T47D (cell line): ENCODE measurements at places on chromosomes 1 and 21.

DNA sequence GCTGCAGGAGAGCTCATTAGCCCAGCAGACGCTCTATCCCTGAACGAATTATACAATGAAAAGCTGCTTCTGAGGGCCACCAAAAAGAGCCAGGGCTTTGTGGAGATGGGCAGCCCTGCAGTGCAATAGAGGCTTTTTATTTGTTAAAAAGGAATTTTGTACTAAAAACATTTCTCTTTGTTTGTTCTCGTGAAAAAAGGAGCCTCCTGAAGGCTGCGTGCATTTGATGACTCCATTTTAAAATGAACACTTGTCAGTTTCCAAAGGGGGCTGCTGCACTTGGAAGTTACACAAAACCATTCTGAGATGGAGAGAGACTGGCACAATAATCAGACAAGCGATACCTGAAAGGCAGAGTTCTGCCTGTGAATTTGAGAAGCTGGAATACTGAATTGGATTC is 202.8 kb downstream of the NTNG1 start:
- DNase-seq = no peak

- DNase-seq = no peak
These were observed 1.1 kb upstream of the TIAM1 start for GRCh38 chr21:31345136-31345535.

DNA sequence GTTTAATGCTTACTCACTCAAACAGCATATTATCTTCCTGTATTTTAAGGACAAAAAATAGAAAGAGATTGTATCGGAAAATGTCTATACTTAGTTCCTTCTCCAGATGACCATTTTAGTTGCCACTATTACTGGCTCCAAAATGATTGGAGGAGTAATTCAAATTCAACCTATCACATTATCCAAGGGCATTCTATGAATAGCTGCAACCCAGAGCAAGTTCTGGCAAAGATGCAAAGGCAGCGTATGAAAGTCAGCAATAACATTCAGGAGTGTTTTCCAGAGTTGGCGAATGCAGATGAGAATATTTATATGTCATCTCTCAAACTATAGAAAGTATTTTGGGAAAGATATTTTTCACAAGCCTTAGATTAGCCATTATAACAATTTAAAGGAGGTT is 389.8 kb upstream of the ADGRL2 start:
- DNase-seq = no peak

DNA sequence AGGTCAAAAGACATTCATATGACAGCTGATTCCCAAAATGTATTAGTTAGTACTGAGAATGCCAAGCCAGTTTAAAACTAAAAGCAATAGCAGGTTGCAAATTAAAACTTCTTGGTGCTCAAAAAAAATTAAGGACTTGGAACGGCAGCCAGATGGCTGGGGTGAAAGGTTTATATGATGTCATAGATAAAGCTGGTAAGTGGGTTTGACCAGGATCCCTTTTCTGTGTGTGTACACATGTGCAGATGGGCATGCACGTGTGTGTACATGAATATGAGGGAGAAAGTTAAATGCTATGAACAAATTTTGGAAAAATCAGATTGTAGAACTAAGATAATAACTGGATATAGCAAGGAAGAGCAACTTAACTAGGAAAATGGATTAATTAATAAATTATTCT is 39.1 kb upstream of the DPH5 start:
- DNase-seq = no peak

GRCh38 chr1:220170836-220171526 is 77.0 kb downstream of the IARS2 start:
- DNase-seq = no peak

DNA sequence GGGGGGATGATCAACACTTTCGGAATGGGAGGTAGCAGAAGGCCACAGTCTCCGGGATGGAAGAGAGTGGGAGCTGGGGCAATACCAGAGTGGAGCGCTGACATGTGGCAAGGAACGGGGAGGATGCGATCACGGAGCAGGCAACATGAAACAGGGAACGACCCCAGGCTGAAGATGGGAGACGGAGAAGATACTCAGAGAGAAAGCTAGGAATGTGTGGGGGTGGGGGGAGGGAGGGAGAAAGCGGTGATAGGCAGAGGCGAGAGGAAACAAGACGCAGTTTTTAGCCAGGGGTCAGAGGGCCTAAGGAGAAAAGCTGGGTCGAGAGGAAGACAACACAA is 577 bp downstream of the RAB3GAP2 start:
- DNase-seq = peak; percentile 16

DNA sequence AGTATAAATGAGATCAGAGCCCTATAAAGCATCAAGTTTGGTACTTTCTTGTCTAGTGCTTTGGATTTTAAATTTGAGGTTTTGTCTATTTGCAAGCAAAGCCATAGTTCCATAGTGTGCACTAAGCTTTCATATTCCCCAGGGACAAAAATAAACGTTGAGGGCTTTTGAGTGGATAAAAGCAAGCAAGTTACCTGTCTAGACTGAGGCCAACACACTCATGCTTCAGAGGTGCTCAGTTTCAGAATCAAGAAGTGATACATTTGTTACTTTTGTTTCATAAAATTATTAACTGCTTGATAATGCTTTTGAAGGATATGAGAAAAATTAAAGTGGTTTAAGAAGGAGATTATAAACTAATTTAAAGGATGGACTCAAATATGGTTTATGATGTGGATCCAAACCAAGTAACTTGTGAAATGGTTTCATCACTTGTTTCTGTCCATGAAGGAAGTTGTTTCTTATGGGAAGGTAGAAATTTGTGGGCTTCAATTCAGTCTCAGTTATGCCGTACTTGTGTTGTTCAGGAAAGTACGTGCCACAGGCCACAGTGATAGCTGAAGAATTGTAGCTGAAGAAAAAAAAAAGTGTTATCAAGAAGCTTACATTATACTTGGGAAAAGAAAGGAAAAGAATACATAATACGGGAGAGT is 71.2 kb downstream of the CHRM3 start:
- no peak for DNase-seq

DNA sequence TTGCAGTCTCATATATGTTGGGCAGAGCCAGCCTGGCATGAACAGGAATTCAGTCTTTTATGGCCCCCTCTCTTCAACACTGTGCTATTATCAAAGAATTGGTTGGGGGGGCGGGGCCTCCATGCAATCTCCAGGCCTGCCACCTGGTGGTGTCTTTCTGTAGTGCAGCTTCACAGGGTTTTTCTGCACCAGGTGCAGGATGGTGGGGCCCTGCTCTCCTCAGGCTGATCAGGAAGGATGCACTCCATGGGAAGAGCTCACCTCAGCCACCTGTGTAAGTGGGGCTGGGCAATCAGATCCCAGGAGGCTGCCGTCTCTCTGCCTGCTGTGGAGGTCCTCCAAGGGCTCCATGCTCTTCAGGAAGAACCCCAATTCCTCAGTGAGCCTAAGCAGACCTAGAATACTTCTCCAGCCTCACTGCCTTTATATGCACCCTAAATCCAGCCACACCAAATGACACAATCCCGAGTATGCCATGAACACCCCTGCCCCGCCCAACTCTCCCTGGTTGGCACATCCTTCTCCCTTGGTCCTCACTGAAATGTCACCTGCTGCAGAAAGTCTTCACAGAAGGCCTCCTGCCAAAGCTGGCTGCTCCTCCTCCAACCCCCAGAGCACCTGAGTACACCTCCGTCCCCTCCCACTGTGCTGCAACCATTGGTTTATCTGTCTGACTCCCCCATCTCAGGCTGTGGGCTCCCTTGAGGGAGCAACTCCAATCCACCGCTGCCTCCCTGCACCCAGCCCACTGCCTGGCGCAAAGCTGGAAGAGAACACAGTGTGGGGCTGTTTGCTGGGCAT is 16.5 kb downstream of the STK40 start:
- DNase-seq = peak; percentile 69

GRCh38 chr1:191320062-191320461 is 838.2 kb upstream of the RGS18 start:
- no peak for DNase-seq

- no peak for DNase-seq
These were observed 223.9 kb downstream of the ST6GALNAC3 start for GRCh38 chr1:76298399-76298798.
